Activated CD8-positive, alpha-beta memory T cell treated with anti-CD3 and anti-CD28 coated beads for 1 hour (primary cell): ENCODE measurements at places on chromosomes 5 and 9.

DNA sequence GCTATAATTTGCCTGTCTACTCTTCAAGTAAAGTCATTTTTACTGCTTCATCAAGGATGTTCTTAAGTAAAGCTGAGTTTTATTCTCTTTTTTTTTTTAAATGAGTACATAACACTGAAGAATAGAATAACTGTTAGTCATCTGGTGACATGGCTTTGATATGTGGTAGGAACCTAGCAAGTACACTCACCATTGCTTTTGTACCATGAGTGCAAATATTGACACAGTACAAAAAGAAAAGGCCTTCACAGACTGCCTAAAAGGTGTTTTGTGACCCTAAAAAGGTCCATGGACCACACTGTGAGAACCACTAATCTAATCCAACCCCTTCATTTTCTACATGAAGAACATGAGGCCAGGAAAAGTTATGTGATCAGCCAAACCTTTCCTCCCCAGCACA lies 55.0 kb downstream of the ECPAS start:
- no peak for DNase-seq

DNA sequence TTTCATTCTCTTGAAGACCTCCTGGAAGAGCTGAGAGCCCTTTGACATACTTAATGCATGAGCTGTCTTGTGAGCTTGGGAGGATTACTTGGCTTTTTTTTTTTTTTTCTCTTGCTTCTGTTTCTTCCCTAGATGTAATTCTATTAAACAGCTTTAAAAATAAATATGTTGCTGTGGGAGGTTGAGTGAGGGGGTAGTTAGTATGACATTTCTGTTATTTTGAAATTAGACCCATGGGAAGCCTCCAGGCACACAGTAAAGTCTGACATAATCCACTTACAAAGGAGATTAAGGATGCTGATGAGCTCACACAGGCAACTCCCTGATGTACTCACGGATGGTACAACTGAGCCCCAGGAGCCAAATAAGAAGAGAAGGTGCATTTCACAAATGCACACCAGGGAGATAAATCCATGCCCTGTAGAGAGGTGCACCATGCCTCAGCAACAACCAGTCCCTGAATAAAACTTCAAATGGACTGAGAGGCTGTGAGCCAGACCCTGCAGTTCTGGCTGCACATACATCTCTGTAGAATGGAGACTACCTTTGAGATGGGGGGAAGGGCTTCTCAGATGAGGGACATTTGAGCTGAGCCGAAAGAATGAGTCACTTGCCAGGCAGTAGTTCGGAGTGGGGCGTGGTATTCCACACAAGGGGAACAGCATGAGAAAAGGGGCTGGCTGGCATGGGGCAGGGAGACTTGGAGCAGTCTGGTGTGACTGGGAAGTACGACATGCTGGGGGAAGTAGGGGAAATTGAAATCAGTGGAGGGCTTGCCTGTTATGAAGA lies 68.7 kb downstream of the ACTL7B start:
- DNase-seq = no peak

- DNase-seq = no peak
Observed at GRCh38 chr5:34891981-34892380, 23.3 kb downstream of the RAD1 start.

DNA sequence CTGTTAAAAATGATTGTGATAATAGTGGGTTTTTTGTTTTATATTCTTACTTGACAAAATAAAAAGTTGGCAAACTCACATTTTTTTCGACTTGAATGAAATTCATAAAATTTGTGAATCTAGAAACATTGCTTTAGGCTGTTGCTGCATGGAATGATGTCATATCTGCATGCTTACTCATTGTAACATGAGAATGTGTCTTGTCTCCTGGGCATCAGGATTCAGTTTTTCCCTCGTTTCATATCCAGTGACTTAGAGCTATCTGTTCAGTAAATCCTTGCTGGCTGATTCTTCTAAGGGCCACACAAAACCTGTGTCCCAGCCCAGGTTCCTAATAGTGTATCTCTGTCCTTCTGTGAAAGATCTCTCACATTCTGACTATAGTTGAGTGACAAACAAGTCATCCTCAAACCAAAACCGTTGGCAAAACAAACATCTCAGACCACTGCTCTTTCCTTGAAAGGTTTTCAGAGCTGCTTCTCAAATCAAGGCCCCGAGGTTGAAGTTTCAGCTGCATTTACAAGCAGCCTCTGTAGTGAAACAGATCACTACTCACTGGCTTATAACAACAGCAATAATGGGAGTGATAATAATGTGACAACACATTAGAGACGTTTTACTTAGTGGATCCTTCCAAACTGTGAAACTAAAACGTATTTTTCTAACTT lies 95.0 kb downstream of the NPR3 start:
- no peak for DNase-seq

- no peak for DNase-seq
Observed at GRCh38 chr9:76425677-76426453, 31.6 kb upstream of the RFK start.

GRCh38 chr9:99490729-99491128 lies 268.6 kb downstream of the SEC61B start:
- no peak for DNase-seq
